KG1 (cell line): ENCODE measurements at places on chromosomes 5 and 9.

GRCh38 chr5:110665184-110665726 is 61.2 kb downstream of the TMEM232 start:
- DNase-seq, result no peak

DNA sequence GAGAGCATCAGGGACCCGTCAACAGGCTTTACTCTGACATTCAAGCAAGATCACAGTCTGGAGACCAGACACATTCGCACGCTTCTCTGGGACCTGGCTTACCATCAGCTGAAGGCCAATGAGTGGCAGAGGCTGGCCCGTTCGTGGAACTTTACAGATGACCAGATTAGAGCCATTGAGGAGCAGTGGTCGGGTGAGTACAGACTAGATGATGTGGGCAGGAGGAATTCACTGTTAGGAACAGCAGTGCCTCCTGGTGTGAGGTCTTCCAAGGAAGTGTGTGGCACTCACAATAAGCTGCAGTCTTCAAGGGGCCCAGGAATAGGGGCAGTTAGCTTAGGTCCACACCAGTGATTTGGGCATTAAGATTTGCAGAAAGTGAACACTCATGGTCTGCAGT is 50.4 kb downstream of the POC5 start:
- no peak for DNase-seq

DNA sequence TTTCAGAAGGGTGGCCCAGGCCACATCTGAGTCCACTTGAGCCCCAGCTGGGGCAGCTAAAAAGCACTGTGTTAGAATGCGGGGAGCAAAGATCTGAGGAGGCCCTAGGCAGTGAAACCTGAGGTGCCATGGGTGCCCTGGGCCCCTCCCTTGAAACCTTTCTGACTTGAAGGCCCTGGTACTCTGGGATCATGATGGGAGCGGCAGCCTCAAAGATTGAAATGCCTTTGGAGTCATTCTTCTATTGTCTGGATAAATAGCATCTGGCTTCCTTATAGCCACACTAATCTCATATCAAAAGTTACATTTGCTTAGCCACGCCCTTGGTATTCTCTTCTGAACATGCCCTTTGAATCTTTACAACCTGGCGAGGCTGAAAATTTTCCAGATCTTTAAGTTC is 7.7 kb upstream of the SEMA5A start:
- DNase-seq, result no peak

GRCh38 chr9:134811079-134811672 is 69.4 kb upstream of the FCN2 start:
- no peak for DNase-seq

DNA sequence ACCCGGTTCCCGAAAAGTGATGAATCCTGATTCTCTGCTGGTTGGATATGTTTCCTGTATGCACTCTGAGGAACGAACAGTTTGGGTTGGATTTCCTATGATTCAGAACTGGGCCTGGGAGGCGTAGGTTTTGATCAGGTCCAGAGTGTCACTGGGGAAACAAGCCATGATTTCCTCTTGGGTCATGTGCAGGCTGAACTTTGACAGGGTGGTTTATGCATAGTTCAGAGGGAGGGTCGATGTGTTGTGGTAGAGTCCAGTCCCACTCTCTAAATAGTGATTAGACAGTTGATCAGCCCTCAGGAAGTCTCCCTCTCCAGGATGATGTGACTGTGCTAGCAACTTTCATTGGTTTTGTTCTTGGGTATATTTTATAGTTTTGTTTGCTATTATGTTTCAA is 17.4 kb downstream of the ATG10 start:
- DNase-seq, result no peak
